ENCODE measurements at places on chromosomes 7 and 10.

- no peak for DNase-seq
These were observed 137.2 kb downstream of the PHTF2 start for GRCh38 chr7:77935652-77936348.

DNA sequence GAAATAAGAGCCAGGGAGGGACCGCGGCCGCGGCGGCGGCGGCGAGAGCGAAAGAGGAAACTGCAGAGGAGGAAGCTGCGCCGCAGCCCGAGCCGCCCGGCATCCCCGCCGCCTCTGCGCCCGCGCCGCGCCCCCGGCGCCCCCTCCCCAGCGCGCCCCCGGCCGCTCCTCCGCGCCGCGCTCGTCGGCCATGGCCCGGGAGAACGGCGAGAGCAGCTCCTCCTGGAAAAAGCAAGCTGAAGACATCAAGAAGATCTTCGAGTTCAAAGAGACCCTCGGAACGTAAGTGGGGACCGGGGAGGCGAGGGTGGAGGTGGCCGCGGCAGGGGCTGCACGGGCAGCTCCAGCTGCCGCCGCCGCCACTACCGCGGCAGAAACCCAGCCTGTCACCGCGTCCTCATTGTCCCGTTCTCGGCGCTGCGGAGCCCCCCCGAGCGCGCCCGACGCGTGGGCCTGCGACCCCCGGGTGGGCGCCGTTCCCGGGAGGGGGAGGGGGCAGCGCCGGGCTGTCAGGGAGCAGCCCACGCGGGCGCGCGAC lies 351 bp downstream of the CAMK1D start:
- DNase-seq: no peak

DNA sequence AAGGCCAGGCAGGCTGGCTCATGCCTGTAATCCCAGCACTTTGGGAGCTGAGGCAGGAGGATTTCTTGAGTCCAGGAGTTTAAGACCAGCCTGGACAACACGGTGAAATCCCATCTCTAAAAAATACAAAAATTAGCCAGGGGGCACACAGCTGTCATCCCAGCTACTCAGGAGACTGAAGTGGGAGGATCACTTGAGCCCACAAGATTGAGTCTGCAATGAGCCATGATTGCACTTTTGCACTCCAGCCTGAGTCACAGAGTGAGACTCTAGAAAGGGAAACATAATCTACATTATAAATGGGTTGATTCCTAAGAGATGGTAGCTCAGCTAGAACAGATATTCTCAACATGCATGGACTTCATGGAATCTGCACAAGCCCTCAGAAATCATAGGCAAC lies 6.3 kb upstream of the LIPF start:
- no peak for DNase-seq

DNA sequence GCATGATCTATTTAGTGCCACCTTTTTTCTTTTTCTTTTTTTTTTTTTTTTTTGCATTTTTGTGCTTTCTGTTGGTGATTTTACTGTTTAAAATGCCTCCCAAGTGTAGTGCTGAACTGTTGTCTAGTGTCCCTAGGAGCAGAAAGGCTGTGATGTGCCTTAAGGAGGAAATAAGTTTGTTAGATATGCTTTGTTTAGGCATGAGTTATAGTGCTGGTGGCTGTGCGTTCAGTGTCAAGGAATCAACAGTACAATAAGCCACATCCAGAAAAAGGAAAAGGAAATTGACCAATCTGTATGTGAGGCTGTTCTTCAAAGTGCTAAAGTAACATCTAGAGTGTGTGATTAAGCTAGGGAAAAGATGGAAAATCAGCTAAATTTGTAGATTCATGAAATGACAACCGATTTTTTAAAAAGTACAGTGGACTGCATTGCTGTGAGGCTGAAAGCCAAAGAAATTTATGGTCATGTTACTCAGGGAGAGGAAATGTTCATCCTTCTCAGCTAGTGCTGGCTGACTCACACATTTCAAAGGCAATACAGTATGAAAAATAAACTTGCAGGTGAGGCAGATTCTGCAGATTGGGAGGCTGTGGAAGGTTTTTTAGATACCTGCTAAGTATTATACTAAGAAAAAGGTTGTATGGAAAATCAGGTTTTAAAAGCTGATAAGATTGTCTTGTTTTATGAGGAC lies 122.7 kb upstream of the ADCY1 start:
- DNase-seq: no peak

DNA sequence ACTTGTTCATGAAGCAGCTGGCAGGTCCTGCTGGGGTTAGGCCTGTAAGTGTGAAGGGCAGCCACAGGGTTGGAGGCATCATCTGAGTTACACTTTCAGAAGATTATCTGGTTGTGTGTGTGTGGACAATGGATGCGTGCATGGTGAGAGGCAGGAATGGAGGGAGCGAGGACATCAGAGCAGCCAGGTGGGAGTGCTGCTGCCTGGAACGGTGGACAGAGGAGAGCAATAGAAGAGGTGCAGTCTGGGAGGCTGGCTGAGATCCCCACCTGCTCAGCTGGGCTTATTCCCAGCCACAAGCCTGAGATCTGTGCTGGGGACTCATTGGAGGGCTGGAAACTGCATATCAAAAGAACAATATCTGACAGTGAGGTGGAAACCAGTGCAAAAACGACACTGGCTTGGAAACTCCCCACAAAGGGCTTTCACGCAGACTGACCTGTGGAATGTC lies 17.9 kb downstream of the ZNF488 start:
- DNase-seq: no peak

- no peak for DNase-seq
These were observed 15.5 kb downstream of the CYTH3 start for GRCh38 chr7:6256677-6257535.

- no peak for DNase-seq
These were observed 44.0 kb downstream of the PARD3 start for GRCh38 chr10:34771106-34771505.

GRCh38 chr10:82622479-82622878 lies 747.5 kb downstream of the NRG3 start:
- DNase-seq: no peak

DNA sequence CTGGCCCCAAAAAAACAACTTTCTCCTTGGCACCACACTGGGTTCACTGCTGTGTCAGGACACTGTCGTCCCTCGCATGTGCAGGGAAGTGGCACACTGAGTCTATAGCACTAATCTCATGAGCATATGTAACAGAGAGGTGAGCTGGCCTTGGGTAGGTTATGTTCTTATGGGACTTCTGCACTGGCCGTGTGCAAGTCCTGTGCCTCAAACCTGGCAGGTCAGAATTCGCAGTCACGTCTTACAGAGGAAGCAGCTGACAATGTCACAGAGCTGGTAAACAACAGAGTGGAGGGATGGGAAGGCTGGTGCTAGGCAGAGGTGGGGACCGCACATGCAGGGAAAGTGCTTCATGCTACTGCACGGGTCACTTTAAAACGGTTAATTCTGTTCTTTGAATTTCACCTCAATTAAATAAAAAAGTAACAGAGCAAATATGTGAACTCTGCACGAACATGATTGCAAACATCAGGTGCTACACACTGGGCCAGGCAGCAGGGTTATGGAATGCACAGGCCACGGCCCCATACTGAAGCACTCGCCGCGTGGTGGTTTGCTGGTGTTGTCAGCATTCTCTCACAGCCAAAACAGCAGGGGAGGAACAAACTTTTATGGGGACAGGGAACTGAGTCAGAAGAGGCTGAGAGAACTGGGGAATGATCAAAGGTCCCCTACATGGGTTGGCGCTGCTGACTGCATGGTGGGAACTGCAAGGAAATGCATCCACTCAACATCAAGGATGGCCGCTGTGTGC lies 54.2 kb downstream of the VOPP1 start:
- no peak for DNase-seq

DNA sequence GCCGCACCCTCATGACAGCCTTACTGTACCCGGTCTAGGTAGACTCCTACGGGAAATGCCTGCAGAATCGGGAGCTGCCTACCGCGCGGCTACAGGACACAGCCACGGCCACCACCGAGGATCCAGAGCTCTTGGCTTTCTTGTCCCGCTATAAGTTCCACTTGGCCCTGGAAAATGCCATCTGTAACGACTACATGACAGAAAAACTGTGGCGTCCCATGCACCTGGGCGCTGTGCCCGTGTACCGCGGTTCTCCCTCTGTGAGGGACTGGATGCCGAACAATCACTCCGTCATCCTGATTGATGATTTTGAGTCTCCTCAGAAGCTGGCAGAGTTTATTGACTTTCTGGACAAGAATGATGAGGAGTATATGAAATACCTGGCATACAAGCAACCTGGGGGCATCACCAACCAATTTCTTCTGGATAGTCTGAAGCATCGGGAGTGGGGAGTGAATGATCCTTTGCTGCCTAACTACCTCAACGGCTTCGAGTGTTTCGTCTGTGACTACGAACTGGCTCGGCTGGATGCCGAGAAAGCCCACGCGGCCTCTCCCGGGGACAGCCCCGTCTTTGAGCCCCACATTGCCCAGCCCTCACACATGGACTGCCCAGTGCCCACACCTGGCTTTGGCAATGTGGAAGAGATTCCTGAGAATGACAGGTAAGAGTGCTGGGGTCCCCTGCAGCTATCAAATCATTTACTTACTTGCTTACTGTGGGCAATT lies 8.5 kb upstream of the CHCHD1 start:
- no peak for DNase-seq

DNA sequence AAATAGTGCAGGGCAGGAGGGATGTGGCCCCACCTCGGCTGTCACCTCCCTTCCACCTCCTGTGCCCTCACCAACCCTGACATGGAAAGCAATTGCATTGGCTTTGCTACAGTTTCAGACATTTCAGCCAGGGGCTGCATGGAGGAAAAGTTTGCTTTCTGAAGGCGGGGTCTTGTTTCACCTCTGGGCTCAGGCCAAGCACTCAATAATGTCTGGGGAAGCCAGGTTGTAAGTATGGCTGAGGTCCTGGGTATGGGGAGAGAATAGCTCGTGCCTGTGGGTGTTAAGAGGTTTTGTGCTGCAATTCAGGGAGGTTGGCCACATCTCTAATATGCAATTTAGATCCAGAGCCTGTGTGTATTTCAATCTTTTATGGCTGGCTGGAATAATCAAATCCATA lies 238.4 kb upstream of the MKI67 start:
- DNase-seq: no peak

- DNase-seq: no peak
These were observed 542.4 kb downstream of the SORCS3 start for GRCh38 chr10:105183536-105183935.

DNA sequence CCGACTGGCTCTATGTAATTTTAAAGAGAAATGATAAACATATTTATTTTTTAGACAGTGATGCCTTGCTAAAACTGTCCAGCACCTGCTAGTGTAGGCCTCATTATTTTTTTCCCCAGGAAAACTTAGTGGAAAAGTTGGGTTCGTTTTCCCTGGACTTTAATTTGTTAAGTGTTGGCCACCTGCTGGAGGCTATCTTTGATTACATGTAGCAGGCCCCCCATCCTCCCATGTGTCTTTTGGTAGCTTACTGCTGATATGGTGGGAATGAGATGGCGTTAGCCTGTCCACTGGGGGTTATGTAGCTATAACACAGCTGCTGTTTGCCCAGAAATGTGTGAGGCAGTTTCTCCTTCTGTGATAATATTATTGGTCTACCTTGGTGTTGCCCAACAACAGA lies 265.0 kb downstream of the SORCS3 start:
- DNase-seq: no peak

GRCh38 chr7:82805527-82805960 lies 357.1 kb downstream of the PCLO start:
- no peak for DNase-seq

DNA sequence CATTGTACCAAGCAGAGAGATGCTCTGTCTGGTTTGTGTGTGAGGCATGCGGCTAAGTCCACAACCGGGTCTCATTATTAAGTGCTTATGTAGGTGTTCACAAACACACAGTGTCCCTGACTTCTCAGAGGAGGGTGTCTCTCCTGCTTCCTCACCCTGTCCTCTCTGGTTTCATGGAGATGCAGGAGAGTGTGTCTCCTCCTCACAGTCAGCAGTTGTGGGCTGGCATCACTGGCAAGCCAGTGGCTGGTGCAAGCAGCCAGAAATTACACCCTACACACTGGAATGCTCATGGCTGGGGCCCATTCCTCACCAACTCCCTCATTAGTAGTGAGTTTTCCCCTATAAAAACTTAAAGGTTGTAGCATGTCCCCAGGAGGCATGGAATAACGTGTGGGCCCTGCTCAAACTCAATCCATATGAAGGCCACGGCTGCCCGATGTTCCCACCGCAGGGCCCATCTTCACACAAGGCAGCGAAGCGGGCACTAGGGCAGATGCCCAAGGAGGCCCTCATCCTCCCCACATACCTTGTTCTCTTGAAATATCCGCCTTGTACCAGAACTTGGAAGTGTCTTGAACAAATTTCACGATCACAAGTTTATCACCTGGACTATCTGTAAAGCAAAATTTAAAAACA lies 280.1 kb downstream of the TNS3 start:
- no peak for DNase-seq

- DNase-seq: no peak
These were observed 53.2 kb upstream of the FAM3C start for GRCh38 chr7:121449329-121449728.

DNA sequence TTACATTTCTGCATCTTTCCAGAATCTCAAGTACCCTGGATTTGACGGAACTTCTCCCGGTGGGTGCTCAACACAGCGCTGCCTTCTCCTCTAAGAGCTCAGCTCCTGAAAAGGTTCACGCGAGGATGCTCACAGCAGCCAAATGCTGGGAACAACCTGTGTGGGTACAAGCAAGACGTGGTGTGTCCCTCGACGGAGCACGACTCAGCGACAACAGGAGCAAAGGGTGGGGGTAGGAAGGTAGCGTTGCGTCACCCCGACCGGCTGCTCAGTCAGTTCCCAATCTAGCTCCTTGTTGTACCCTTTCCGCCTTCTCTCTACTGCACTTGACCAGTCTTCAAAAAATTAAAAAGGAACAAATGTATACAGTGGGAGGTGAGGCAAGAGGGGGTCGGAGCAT lies 117.3 kb downstream of the PTPRN2 start:
- DNase-seq: no peak

DNA sequence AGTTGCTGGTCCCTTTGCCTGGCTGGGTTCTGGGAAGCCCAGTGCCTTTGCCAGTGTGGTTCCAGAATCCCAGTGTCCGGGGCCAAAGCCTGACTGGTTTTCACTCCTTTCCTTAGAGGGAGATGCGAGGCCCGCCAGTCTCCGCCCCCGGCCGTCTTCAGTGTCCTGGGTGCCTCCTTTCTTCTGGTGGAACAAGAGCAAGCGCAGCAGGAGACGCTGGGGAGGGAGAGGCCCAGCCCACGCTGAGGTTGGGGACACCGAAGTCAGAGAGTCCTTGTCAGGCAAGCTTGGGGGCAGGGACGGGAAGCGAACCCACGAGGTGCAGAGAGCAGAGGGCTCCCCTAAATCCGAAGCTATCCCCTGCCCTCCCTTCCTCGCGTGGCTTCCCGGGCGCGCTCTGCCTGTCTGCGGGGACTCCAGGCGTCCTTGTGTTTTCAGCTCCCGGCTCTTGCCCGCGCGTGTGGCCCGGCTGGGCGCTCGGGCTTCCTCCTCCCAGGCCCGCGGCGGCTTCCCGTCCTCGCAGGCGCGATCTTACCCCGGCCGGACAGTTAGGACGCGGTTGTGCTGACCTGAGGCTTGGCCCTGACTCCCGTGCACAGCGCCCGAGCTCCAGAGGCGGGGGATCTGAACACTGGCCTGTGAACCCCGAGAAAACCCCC lies 60.6 kb upstream of the UBE3C start:
- DNase-seq: no peak

DNA sequence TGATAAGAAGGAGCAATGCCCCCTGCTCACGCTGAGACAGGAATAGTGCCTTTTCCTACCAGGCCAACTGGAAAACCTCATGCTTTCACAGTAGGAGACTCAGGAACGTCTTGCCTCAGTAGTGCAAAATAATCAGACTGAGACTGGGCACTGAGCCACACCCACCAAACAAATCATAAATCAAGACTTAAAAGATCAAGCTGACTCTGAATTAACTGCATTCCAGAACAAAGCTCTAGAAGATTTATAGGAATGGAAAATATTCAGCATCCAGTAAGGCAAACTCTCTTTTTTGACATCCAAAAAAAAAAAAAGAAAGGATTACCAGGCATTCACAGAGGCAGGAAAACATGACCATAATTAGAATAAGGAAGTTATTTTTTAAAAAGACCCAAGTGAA lies 30.5 kb upstream of the SLC18A3 start:
- no peak for DNase-seq

Data from activated CD8-positive, alpha-beta memory T cell treated with anti-CD3 and anti-CD28 coated beads for 4 hours (primary cell).